ENCODE measurements at places on chromosomes 12 and 14.

DNA sequence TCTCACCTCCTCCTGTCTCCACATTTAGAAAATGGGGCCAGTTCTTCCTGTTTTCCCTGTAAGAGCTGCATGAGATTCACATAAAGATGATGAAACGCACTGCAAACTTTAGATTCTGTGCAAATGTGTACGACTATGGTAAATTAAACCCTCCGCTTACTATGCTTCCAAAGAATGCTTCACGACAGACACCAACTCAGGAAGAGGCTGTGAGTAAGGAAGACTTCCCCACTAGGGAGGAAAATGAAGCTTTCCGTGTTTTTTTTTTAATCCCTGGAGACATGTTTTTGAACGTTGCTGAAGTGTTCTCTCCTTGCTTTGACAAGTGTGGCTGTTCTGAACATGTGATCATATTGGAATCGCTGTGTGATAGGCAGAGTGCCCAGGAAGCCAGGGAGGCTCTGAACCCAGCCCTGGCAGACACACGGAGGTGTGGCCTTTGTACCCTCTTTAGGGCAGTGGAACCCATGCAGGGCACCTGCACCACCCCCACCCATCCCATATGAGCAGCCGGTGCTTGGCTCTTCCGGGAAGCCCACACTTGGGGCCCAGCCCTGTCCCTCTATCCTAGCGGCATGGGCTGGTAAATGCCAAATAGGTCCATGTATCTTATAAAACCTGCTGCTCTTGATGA is 7.5 kb upstream of the SYNE3 start:
- DNase-seq, result no peak

GRCh38 chr12:110171186-110171538 is 47.0 kb downstream of the IFT81 start:
- no peak for DNase-seq

DNA sequence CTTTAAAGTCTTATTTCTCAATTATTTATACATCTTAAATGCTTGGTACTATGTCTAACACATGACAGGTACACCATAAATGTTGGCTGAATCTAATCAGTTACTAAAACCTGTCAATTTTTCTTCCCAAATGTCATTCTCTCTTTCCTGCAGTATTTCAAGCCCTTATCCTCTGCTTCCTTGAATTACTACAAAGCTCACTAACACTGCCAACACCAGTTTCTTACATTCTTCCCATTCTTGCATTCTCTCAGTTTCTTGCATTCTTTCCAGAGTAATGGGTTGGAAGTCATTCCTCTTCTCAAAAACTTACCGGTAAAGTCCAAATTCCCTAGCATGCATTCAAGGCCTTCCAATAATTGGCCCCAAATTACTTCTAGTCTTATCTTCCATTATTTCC is 9.6 kb upstream of the SMARCC2 start:
- DNase-seq, result no peak

GRCh38 chr12:79934281-79935020 is 446 bp downstream of the PPP1R12A start:
- no peak for DNase-seq

GRCh38 chr14:84783511-84783910 is 746.4 kb upstream of the FLRT2 start:
- no peak for DNase-seq

DNA sequence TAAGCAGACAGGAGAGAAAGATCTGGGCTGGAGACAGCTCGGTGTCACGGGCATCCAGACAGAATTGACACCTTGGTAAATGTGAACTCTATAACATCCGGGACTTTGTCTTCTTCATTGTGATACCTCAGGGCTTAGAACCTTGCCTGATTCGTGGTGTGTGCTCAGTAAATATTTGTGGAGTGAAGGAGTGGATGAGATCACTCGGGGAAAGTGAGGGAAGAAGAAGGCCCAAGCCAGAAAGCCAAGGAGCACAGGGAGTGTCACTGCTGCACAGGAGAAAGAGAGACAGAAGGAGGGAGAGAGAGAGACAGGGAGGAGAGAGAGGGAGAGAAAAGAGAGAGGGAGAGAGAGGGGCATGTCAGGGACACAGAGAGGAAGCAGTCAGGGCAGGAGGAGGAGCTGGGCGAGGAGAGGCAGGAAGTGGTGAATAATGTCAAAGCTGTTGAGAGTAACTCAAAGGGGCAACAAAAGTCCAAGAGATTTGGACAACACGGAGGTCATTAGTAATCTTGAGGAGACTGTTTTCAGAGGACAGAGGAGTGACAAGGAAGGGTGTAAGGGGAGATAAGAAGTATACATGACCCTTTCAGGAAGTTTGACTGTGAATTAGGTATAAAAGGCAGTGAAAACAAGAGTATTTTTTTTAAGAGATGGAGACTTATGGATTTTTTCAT is 141.6 kb upstream of the MAX start:
- no peak for DNase-seq

DNA sequence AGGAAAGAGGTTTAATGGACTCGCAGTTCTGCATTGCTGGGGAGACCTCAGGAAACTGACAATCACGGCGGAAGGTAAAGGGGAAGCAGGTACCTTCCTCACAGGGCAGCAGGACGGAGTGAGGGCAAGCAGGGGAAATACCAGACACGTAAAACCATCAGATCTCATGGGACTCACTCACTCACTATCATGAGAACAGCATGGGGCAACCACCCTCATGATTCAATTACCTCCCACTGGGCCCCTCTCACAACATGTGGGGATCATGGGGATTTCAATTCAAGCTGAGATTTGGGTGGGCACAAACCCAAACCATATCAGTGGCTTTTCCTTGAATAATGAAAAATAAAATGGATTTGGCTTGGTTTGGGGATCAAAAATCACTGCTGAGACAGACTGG is 380.5 kb downstream of the VRK1 start:
- DNase-seq, result no peak

- peak; percentile 100 for DNase-seq
Observed at GRCh38 chr12:56117778-56118687, at the start of gene ZC3H10. ZC3H10 (plus strand) TSS chr12:56118266; CDS start chr12:56120563, 2,297 bp downstream.

DNA sequence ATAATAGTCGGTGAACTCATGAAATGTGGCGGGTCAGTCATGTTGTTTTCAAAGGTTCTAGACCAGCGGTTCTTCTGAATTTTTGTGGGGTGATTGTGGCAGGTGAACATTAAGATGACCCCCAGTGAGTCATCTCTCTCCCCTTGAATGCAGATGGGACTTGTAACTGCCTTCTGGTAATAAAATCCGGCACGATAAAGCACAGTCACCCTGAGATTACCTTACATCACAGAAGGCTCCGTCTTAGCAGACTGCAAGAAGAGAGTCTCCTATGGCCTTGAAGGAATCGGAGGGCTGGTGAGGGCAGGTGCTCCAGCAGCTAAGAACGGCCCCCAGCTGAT is 189.6 kb downstream of the FOXN3 start:
- no peak for DNase-seq

DNA sequence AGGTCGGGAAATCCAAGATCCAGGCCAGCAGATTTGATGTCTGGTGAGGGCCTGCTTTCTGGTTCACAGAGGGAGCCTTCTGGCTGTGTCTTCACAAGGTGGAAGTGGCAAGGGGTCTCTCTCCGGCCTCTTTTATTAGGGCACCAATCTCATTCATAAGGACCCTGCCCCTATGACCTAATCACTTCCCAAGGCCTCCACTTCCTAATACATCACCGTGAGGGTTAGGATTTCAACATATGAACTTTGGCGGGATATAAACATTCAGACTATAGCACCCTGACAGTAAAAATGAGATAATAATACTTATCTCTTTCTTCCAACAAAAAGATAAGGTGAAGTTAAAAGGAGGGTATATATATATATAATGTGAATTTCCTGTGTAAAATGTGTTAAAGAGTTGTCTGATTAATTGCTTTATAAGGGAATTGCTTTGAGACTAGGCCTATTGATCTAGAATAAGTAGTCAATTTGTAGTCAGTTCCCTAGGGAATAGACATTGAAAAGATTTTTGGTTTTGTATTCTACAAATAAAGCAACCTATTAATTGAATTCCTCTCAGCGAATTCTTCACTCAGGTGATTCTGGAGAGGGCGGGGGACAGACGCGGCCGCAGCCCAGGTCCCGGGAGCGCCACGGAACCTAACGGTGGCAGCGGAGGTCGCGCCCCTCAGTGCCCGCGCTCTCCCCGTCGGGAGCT is 516 bp upstream of the LGALS3 start:
- no peak for DNase-seq

DNA sequence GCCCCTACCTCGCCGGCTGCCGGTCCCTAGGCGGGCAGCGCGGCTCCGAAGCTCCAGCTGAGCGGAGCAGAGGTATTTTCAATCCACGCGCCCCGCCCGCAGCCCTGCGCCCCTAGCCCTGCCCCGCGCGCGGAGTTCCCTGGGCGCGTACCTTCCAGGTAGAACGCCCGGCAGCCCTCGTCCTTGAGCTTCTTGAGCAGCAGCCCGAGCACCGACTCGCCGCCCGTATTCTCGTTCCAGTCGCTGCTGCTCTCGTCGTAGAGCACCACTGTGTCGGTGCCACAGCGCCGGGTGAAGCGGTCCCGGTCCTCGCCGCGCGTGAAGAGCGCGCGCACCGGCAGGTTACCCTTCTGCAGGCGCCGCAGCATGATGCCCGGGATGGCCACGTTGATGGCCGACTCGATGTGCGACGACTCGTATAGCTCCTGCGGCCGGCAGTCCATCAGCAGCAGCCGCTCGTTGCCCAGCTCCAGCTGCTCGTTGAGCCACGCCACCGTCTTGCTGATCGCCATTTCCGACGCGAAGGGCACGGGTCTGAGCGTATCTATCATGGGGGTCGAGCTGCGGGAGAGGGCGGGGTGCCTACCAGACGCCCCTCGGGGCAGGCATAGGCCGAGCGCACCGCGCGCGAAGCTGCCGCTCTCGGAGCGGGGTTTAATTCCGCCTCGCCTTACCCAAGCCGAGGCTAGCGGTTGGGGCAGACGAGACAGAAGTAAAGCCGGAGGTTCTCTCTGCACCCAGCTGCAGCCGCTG is 636 bp downstream of the DUSP6 start:
- no peak for DNase-seq

DNA sequence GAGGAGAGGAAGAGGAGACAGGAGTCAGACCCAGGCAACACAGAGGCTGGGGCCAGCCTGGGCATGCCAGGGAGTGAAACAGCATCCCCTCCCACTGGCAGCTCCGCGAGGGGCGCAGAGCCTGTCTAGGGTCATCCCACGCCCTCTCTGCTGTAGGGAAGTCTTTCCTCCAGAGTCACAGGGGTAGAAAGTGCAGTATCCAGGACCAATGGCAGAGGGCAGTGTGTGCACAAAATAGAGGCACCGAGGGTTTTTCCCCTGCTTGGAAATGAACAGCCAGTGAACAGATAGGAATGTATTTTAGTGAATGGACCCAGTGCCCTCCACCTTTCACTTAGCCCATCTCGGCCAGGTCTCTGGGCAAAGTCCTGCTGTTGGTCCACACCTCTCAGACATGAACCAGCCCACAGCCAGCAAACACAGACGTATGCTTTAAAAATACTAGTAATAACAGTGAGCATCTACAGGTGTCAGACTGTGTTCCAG is 9.4 kb upstream of the KRT74 start:
- DNase-seq, result no peak

DNA sequence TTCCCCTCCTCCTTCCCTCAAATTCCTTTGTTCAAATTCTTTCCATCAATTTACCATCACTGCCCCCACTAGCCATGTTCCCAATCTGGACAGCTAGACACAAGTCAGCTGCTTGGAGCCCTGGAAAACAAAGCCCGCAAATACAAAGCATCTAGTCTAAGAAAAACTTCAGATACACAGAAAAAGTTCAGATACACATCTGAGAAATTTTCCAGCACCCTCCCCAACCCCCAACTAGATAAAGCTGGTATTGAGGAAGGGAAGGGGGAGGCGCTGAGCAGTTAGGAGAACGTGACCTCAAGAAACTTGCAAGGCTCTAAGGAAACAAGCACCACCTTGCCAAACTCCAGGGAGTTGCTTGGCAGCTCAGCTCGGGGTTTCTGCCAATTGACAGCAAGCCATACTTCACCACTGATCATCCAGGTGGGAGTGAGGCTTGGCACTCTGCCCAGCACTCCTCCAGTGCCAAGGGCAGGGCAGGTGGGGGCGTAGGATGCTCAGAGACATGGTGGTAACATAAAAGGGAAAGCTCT is 5.1 kb upstream of the CNIH1 start:
- DNase-seq, result no peak

DNA sequence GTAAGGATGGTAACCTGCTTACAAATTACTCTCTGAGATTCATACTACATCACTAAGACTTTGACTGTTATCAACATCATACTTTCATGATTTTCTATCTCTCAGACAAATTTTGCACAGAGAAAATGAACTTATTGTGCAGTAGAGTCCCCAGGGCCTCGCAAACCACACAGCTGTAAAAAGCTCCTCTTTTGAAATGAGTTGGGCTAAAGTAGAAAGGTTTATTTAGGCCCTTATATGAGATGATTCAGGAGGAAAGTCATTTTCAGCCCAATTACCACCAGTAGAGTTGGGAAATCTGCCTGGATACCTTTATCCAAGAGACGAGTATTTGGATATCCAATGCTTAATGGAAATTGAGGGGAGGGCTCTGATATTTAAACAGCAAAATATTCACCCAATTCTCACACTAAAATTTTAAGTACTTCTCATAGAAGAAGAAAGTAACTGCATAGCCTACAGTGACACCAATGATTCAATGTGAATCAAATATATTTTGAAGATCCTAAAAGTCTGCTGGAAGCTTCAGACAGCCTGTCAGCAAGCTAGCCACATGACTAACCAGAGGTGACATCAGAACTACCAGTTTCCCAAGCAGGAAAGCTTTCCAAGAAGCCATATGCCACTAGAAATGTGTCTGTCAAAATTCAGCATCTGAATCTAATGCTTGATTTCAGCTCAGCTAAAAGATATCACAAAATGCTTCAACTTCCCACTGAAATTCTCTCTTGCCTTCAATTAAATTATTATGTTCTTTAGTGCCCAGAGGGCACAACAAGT is 190.1 kb upstream of the SYT1 start:
- no peak for DNase-seq

DNA sequence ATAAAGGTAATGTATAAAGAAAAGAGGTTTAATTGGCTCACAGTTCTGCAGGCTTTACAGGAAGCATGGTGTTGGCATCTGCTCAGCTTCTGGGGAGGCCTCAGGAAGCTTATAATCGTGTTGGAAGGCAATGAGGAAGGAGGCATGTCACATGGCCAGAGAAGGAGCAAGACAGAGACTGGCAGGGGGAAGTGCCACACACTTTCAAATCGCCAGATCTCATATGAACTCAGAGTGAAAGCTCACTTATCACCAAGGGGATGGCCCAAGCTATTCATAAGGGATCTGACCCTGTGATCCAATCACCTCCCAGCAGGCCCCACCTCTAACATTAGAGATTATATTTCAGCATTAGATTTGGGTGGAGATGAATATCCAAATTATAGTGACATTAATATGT is 26.3 kb downstream of the LDHB start:
- no peak for DNase-seq

DNA sequence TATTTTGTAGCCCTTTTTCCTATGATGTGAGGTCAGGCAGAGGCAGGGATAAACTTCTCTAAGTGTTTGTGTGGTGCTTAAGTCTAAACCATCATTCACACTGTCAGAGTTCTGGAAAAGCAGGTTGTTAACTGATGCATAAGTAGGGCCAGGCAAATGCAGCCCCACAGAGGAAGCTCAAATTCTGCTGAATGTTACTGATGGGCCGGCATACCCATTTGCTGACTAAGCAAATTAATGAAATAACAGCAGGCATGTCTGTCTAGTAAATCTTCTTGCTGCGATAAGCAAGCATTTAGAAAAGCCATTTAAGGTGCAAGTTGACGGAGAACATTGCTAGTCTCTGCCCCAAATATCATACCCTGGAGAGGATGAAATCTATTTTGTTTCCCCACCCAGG is 523.2 kb upstream of the CCDC196 start:
- DNase-seq, result no peak

All from GM12864 (cell line).